ENCODE measurements at places on chromosomes 12 and 14.

DNA sequence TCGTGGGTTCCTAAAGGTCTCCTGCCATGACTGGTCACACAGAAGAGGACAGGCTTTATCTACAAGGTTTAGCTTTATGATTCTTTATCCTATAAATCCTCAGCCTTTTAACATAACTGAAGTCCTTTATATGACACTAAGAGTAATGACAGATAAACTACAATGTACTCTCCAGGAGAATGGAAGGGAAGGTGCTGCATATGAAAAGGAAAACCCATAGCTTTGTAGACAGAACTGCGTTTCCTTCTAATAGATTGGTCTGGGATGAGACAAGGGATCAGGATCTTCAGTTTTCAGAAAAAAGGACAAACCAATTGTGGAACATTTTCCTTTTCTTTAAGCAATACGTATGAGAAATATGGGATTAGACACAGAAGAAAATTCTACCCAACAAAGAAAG, 201.1 kb upstream of the NPAS3 start:
- DNase-seq, result no peak

GRCh38 chr12:62335796-62336195, 75.6 kb downstream of the USP15 start:
- DNase-seq, result no peak

DNA sequence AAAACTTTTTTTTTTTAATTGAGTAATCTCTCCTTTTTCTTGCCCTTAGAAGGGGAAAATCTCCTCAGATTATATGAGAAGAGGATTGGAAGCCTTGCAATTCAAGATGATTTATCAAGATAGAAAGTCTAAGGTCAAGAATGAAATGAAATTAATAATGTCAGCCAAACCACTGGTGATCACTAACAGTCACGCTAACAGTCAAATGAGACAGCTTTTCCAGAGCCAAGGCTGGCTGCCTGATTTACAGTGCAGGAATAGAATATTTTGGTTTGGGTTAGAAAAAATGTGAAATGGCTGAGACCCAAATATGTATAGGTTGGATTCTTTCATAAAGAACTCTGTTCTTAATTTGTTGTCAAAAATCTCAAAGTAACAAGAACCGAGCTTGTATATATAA, 204.3 kb downstream of the PPM1H start:
- DNase-seq, result no peak

GRCh38 chr14:73188501-73188911, 48.8 kb upstream of the PAPLN start:
- no peak for DNase-seq

GRCh38 chr14:58969951-58970751, 218.3 kb upstream of the DAAM1 start:
- DNase-seq, result no peak

DNA sequence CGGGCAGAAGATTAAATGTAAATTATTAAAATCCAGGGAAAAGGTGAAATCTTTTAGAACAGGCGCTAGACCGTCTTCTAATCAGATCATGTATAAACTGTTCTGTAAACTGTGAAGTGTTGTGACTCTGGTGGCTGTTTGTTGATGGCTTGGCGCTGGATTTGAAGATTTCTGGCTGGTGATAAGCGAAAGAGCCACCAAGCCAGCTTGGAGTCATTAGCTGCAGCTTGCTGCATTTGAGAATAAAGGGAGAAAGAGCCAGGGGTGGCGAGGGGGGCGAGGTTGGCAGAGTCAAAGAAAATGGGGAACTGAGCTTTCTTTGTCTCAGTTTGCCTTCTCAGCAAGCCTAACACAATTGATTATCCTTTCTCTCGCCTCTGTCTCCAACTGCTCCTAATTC, 8.0 kb downstream of the SYNDIG1L start:
- no peak for DNase-seq

GRCh38 chr12:100251917-100252316, 15.0 kb downstream of the DEPDC4 start:
- DNase-seq, result no peak

DNA sequence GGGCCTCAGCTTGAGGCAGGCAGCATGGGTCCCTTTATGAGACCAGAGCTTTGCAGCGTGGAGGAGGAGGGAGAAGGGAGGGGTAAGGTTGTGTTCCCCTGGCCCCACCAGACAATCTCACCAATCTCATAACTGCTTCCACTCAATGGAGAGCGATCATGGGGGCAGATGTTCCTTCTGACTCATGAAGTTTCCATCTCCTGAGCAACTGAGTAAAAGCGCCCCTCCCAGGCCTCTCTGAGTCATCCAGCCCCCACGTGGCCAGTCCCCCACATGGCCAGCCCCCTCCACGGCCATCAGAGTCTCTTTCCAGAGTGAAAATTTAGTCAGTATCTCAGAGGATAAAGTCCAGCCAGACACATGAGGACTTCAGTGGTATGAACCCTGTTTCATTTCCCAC, 39.2 kb upstream of the PLXNC1 start:
- peak; percentile 35 for DNase-seq

GRCh38 chr12:124949779-124950728, 35.6 kb upstream of the UBC start:
- no peak for DNase-seq

DNA sequence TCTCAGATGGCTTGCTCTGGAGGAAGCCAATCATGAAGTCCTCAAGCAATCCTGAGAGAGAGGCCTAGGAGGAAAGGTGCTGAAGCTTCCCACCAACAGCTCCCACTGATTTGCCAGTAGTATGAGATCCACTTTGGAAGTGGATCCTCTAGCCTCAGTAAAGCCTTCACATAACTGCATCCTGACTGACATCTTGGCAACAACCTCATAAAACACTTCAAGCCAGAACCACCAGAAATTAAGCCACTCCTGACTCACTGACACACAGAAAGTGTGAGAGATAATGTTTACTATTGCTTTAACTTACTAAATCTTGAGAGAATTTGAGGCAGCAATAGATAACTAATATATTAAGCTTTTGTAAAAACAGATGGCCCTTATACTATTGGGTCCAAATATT, 11.7 kb upstream of the TMX1 start:
- DNase-seq, result no peak

DNA sequence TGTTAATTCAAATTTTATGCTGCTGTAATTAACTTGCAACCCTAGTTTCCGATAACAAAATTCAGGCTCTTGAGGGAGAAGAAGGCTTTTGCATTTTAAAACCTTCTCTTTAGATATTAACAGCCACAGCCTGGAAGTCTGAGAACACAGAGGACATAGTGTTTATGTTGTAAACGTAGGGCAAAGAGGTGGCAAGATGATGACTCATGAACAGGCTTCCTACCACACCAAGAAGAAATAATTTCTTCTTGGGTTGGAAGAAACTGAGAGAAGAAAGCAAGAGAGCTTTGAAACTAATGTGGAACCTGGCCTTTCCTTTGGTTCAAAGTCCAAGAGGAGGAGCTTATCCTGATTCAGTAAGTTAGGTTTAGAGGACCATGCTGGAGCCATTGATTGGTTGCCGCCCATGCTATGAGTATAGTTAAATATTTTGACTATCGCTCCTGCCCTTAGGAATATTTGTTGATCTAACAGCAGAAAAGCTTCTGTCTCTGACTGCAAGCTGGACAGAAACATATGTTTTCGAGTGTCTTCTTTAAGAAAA, 31.8 kb downstream of the CCDC198 start:
- no peak for DNase-seq

- no peak for DNase-seq
Observed at GRCh38 chr12:112196196-112196875, 71.0 kb downstream of the TRAFD1 start.

DNA sequence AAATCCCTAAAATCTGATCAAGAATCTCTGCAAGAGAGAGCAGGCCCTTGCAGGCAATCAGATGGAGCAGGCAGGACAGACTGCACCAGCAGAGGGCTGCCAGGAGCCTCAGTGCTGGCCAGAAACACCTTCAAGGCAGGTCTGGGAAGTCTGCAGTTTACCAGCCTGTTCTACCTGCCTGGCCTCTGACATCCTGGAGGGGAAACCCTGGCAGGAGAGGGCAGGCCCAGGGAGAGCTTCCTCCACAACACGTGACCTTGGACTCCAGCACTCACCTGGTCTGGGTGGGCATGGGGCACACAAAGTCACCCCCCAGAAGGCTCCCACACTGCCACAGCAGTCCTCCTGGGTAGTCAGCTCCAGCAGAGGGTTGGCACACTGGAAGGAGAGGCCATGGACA, 56.0 kb downstream of the ISCA2 start:
- no peak for DNase-seq

GRCh38 chr14:34331728-34332623, 130.1 kb downstream of the SPTSSA start:
- peak; percentile 43 for DNase-seq

DNA sequence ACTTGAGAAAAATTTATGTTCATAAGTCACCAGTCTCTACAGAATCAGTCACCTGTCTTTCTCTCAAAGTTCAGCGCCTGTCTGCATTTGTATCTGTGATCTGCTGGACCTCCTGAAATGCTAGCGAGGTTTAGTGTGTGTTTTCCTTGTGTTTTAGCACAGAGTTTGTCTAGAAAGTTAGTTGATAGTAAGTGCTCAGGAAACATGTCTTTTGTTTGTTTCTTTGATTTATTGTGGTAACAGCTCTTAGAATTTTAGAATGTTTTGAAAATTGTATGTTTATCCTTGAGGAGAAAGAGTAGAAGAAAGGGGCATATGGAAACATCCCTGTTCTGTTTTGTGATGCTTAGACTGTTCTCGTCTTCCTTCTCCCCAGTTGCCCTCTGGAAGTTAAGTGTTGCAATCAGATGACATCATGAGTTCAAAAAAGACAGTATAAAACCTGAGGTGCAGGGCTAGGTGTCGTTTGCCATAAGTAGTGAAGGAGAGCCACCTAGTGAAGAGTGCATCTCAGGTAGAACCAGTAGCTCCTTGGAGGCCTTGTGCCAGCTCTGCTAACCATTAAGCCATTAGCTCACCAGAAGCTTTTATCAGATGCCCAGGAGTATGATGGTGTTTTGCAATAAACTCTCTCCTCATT, 44.8 kb downstream of the FBXW8 start:
- peak; percentile 13 for DNase-seq

DNA sequence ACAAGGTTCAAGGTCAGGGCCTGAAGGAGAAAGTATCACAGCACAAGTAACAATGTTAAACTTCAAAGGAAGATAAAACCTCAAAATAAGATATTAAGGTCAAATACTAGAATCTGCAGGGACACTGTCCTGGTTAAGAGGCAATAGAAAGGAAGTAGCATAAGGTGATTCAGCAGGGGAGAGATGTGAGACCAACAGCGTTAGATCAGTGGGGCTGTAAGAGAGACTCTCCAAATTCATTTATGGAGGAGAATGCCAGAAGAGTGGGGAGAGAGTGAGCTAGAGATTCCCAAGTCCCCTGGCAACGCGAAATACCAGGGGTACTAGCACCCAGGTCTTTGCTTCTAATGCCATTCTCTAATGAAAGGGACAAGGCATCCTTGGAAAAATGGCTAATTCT, 610.9 kb downstream of the DIO2 start:
- no peak for DNase-seq

GRCh38 chr14:99915305-99916090, 122.3 kb downstream of the EML1 start:
- no peak for DNase-seq

- no peak for DNase-seq
Observed at GRCh38 chr12:3285570-3285969, 205.4 kb upstream of the PRMT8 start.

- DNase-seq, result no peak
Observed at GRCh38 chr14:73140811-73141323, 4.6 kb downstream of the PSEN1 start.

GRCh38 chr12:119711693-119712092, 43.8 kb downstream of the PRKAB1 start:
- DNase-seq, result no peak

GRCh38 chr14:76901171-76902055, 75.2 kb downstream of the LRRC74A start:
- no peak for DNase-seq

DNA sequence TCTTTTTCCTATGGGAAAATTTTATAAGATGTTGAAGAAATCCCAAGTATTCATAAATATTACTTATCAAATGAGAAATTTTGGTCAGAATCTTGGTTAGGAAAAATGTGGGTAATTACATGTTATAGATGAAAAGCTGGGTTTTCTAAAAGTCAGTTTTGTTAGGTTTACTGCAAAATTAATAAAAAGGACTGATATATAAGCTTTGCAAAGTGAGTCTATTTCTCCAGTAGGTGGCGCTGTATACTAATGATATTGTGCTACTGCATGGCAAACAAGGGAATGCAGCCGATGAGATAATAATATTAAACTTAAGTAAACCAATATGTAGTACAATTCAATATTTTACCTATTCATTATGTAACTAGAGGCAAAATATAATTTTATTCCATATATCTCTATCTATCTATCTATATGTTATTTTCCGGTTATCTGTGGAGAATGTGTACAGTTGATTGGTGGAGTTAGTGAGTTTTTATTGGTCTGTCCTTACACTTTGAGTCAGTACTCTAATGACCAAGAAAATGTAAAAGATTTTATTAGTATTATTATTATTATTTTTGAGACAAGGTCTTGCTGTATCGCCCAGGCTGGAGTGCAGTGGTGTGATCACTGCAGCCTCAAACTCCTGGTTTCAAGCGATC, 32.9 kb downstream of the MIPOL1 start:
- peak; percentile 65 for DNase-seq

DNA sequence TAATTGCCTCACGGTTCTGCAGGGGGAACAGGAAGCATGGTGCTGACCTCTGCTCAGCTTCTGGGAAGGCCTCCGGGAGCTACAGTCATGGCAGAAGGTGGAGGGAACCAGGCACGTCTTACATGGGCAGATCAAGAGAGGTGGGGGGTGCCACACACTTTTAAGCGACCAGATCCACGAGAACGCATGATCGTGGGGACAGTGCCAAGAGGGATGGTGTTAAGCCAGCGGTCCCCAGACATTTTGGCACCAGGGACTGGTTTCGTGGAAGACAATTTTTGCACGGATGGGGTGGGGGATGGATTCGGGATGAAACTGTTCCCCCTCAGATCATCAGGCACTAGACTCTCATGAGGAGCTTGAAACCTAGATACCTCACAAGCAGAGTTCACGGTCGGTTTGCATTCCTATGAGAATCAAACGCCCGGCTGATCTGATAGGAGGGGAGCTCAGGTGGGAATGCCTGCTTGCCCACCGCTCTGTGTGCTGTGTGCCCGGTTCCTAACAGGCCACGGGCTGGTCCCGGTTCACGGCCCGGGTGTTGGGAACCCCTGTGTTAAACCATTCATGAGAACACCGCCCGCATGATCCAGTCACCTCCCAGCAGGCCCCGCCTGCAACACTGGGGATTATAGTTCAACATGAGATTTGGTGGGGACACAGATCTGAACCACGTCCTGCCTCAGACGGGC, 96.9 kb downstream of the ADGRD1 start:
- no peak for DNase-seq

- DNase-seq, result no peak
Observed at GRCh38 chr14:103111232-103111868, 11.9 kb upstream of the TNFAIP2 start.
